NAMALWA (cell line): ENCODE measurements at places on chromosomes 7 and 10.

- no peak for DNase-seq
Observed at GRCh38 chr7:132080967-132081668, 495.2 kb downstream of the PLXNA4 start.

GRCh38 chr7:28020302-28020940, 160.2 kb downstream of the JAZF1 start:
- peak; percentile 89 for DNase-seq

DNA sequence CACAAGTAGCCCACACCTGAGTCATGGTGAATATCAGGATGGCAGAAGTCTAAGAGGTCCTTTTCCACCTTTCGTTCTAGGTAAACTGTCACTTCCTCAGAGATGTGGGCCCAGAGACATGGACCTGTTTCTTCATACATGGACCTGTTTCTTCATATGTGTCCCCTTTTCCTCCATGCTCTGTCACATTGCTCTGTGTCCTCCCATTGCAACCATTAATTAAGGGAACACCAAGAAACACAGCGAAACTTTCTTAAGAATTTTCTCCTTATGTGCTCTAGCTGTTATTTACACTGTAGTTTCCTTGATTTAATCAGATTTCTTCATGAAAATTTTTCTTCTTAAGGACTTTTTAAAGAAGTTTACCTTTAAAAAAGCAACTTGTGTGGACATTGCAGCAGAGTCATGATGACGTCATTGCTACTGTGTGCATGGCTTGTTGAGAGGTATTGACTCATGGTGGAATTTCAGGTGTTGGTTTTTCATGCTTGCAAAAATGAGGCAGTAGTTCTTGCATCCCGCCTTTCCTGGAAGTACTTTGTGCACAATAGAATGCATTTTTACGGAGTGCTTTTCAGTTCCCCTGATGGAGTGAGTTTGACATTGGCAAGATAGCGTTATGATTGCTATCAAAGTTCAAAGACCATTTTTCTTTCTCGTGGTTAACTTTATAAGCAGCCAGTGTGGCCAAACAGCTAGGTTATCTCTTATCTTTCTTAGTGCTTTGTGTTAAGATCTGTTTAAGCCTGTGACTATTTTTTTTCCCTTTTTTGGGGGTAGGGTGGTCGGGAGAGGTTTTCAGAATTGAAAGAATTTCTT, 37.7 kb downstream of the CFAP58 start:
- DNase-seq, result no peak

DNA sequence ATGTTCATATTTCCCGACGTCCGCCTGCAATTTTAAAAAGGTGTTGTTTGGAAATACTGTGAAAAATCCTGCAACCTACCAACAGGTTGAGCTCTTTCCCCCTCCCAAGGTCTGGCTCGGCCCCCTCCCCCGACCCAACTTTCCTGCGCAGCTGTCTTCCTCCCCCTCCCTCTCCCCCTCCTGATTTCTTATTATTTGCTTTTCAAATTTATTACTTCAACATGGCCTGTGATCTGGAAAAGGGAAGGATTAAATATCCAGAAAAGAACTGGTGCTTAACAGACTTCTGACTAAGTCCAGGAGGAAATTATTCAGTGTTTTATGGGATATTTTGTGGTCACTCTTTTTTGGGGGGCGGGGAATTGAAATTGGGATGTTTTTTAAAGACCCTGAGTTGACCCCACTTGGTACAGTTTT, 2.4 kb downstream of the ARID5B start:
- DNase-seq, result no peak

DNA sequence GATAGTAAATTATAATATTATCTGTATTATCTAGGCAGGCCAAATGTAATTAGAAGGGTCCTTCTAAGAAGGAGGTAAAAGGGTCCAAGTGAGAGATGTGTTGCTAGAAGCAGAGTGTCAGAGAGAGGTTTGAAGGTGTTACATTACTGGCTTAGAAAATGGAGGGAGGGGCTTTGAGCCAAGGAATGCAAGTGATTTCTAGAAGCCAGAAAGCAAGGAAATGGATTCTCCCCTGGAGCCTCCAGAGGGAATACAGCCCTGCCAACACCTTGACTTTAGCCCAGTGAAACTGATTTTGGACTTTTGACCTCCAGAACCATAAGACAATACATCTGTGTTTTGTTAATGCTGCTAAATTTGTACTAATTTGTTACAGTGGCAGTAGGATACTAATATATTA, 97.9 kb upstream of the IL6 start:
- DNase-seq, result no peak

GRCh38 chr7:23055582-23056178, 41.8 kb upstream of the HYCC1 start:
- peak; percentile 92 for DNase-seq

- no peak for DNase-seq
Observed at GRCh38 chr7:124177891-124178290, 145.0 kb upstream of the TMEM229A start.

GRCh38 chr7:12759151-12759550, 71.7 kb downstream of the ARL4A start:
- DNase-seq, result no peak

DNA sequence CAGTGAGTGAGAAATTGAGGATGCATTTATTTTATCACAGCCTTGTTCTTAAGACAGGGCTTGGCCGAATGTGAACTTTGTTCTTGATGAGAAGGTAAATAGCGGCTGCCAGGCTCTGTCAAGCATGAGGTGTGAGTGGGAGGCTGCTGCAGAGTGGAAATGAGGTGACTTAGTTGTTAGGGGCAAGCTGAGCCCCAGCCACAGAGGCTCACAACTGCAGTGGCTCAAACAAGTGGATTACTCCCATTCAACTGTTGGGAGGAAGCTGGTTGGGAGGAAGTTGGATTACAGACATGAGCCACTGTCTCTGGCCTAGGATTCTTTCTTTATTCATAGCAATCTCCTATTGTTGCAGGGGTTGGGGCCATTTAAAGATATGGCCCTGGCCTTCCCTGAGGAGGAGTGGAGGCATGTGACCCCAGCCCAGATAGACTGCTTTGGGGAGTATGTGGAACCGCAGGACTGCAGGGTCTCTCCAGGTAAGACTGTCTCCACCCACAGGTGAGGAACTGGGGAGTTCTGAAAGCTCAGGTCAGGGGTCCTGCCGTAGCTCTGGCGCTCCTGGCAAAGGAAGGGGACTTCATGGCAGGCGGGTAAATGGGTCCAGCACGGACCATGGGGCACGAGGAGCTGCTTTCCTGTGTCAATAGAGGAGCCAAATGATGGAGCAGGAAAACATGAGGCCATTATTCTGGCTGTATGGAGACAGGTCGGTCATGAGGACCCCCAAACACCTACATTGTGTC, 7.1 kb downstream of the ZSCAN25 start:
- no peak for DNase-seq

DNA sequence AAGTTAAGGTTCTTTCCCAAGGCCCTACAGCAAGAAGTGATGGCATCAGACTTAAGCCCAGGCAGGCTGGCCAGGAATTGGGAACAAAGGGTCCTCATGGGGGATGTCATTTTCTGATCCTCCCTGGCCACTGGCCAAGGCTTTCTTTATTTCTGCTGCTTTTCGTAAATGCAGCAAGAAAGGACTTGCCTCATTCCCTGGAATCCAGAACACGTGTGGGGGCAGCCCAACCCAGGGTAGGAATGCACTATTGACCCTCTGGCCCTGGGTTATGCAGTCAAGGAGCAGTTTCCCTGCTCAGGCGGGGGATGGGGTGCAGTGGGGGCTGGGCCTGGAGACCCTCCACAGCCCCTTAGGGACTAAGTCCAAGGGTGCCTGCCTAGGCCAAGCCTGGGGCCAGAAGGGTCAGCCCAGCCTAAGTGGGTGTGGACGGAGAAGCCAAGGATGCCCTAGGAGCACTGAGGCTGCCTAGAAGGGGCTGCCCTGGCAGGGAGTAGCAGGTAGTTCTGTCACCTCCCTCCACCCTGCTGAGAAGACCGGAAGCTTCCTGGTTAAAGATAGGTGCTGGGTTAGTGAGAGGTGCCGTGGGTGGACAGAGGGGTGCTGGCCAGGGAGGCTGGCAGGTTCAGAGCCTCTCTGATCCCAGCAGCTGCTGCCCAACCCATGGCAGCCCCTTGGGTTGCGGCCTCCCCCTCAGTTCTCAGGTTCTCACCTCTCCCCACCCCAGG, 179.2 kb downstream of the SH3PXD2A start:
- DNase-seq, result no peak

GRCh38 chr7:96023387-96023786, 251.0 kb downstream of the DYNC1I1 start:
- no peak for DNase-seq

- no peak for DNase-seq
Observed at GRCh38 chr7:42590771-42591310, 321.0 kb downstream of the C7orf25 start.

- no peak for DNase-seq
Observed at GRCh38 chr7:100171087-100171681, 2.8 kb upstream of the GAL3ST4 start.

DNA sequence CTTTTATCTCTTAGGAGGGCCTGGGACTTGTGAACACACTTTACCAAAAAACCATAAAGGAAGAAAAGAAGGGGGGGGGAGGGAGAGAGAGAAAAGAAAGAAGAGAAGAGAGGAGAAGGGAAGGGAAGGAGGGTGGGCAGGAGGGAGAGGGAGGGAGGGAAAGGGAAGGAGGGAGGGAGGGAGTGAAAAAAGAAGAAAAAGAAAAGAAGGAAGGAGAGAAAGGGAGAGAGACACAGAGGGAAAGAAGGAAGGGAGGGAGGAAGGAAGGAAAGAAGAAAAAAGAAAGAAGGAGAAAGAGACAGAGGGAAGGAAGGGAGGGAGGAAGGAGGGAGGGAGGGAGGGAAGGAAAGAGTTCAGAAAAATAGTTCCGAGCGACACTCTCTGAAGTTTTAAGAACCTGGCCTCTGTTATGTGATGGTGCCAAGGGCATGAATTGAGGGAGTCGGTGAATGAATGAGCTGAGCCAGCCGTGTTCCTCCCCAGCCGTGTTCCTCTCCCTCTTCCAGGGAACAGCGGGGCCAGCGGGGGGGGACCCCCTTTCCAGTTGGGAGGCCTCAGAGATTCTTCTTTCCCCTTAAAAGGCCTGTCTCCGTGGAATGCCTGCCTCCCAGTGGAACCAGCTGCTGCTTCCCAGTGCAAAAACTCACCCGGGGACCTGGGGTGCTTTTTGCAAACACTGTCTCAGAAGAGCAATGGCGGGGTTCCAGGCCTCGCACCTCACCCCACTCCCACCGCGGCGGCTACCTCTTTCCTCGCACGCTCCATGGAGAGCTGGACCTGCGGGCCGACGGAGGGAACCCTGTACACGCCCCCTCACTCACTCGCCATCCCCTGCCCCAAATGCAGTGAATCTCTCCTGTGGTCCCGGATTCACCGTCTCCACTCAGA, 84.1 kb downstream of the FOXL3 start:
- no peak for DNase-seq

DNA sequence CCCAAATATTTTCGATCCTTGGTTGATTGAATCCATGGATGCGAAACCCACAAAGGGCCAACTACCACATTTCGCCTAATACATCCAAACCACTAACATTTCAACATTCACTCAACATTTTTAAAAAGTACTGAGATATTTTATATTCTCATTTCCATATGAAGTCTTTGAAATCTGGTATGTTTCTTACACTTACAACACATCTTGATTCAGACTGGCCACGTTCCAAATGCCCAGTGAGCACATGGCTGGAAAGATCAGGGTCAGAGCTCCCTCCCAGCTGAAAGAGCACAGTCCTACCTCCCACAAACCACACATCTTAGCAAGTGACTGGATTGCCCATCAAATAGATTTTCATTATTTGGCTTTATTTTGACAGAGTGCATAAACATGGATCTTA, 18.9 kb downstream of the NCAPG2 start:
- no peak for DNase-seq

DNA sequence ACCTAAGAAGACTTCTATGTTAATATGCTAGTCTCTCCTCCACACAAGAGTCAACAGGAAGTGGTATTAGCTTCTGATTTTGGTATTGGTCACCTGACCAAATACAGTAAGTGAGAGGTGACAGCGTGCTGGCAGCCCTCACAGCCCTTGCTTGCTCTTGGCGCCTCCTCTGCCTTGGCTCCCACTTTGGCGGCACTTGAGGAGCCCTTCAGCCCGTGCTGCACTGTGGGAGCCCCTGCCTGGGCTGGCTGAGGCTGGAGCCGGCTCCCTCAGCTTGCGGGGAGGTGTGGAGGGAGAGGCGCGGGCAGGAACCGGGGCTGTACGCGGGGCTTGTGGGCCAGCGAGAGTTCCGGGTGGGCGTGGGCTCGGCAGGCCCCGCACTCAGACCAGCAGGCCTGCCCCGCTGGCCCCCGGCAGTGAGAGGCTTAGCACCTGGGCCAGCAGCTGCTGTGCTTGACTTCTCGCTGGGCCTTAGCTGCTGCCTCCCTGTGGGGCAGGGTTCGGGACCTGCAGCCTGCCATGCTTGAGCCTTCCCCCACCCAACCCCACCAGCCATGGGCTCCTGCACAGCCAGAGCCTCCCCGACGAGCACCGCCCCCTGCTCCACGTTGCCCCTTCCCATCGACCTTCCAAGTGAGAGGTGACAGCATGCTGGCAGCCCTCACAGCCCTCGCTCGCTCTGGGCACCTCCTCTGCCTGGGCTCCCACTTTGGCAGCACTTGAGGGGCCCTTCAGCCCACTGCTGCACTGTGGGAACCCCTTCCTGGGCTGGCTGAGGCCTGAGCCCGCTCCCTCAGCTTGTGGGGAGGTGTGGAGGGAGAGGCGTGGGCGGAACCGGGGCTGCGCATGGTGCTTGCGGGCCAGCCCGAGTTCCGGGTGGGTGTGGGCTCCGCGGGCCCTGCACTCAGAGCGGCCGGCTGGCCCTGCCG, 4.2 kb upstream of the ACSL5 start:
- DNase-seq, result no peak

DNA sequence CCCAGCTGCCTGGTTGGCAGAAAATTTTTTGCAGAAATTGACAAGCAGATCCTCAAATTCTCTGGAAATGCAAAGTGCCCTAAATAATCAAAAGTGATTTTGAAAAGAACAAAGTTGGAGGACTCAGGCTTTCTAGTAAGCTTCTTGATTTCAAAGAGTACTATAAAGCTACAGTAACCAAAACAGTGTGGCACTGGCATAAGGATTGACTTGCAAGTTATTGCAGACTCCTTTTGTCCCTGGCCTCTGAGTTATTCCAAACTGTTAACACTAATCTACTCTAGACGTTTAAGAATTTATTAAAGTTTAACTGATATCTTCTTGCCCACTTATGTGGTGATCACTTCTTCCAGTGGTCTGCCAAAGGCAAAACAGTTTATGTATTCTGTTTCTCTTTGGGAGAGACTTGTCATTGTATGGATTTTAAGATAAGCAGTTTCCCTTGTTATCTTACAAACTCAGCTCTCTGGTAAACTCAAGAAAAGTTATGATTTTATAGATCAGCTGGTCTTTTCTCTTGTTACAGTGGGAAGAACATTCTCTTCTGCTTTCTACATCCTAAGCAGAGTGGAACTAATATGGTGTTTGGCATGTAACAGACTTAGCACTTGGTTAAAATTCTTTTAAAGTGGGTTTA, 41.4 kb downstream of the LOXL4 start:
- no peak for DNase-seq

DNA sequence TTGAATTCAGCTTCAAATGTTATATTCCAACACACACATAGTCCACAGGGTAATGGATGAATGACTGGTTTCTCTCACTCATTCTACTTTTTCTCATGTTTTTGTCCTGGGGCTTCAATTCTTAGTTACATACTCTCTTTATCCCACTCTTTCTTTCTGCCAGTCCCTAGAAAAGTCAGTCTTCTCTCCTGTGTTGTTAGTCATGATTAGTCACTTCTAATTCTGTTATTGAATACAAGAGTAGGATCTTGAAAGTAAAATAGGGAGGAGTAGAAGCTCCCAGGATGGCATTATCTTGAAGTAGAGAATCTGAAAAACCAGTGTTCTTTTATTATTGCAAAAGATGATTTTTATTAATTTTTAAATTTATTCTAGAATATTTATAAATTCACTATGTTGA, 45.5 kb upstream of the CALCR start:
- no peak for DNase-seq

- no peak for DNase-seq
Observed at GRCh38 chr7:99422186-99422585, 13.4 kb downstream of the BUD31 start.

GRCh38 chr7:93060025-93060424, 57.8 kb downstream of the SAMD9 start:
- no peak for DNase-seq
